Prostate gland (tissue), 2 donors: ENCODE measurements at places on chromosomes 13 and 19. TPM values are rescaled to one million over a fixed set of nuclear protein-coding genes. Genes with fewer than 3 reads are reported as not detected.
A peak's percentile ranks its signal among the peaks of the same experiment; 100 is the strongest.

DNA sequence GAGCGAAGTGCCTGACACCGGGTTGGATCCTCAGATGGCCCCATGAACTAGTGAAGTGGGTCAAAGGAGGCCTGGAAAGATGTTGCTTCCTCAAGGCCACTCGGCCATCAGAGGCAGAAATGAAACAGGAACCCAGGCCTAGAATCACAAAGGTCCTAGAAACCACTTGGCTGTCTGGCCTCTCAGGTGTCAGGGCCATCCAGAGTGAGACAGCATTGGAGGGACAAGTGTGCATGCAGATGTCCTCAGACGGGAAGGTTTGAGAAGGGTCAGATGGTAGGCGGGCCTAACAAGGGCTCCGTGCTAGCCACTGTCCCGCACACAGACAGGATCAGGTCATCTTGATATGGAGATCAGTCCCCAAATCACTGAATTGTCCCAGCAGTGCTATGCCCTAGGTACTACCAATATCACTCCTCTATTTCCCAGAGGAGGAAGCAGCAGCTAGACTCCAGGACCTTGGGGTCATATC lies 14.3 kb downstream of the CCDC97 start:
- H3K27me3 ChIP-seq: no peaks in the 10 kb centered on the region
- no peaks in the 10 kb centered on the region for H3K36me3 ChIP-seq
- no peak overlapping the region for H3K4me3 ChIP-seq
- H3K27ac ChIP-seq: peak overlapping the region; percentile 46
- peaks cover 13% of the 10 kb centered on the region for H3K4me1 ChIP-seq

DNA sequence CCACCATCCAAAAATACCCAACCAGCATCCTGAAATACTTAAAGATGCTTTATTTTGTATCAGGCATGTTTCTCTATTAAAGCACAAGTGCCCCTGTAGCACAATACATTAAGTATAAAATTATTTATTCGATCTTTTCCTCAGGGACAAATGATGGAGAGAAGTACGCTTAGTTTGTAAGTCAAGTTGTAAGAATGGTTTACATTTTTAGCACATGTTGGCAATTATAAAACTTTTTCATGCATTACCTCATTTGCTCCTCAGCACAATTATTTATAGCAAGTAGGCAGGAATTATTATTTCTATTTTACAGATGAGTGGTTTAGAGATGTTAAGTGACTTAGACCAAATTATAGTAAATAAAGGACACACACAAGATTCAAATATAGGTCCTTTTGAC lies 232.6 kb upstream of the HTR2A start:
- no peaks in the 10 kb centered on the region for H3K4me1 ChIP-seq
- DNase-seq: no peak
- no peaks in the 10 kb centered on the region for H3K36me3 ChIP-seq
- H3K4me3 ChIP-seq: no peak overlapping the region
- H3K27me3 ChIP-seq: no peaks in the 10 kb centered on the region

- peak overlapping the region; percentile 12 for H3K4me3 ChIP-seq
- H3K27me3 ChIP-seq: no peaks in the 10 kb centered on the region
- H3K36me3 ChIP-seq: peaks cover 13% of the 10 kb centered on the region
- H3K27ac ChIP-seq: peak overlapping the region; percentile 84
Observed at GRCh38 chr19:13097463-13098258, 5.0 kb downstream of the LYL1 start.

The CDC16 gene
- total RNA-seq: 37.7 TPM

DNA sequence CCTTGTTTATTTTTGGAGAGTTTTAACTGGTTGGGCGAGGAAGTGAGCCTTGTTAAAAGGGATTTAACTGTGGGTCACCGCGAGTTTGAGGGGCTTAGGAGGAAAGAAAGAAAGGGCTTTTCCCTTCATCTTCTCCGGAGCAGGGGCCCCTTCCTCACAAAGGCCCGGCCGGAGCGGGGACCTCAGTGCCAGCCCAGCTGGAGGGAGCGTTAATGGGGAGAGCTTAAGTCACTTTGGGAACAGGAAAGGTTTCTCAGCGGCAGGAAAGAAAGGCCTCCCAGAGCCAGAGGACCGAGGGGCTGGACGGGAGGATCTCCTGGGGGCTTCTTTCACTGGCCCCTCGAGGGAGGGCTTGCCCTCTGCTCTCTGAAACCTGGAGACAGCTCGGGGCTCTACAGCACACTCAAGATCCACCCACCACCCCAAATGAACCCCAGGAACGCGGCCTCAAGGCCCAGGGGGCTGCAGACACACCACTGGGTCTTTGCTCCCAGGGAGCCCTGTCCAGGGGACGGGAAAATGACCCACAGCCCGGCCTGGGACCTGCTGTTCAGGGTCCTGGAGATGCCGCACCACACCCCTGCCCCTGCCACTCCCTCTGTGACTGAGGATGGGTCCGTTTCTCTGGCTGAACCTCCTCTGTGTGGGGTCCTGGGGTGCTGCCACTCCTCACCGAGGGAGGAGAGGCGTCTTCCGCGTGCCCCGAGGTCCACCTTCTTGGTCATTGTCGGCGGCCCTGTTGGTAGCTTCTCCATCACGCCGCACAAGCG lies 128.3 kb downstream of the URI1 start:
- no peak overlapping the region for H3K4me3 ChIP-seq
- H3K27ac ChIP-seq: no peak overlapping the region
- H3K27me3 ChIP-seq: no peaks in the 10 kb centered on the region
- H3K4me1 ChIP-seq: peaks cover 4% of the 10 kb centered on the region
- DNase-seq: no peak
- H3K36me3 ChIP-seq: no peaks in the 10 kb centered on the region
